Stimulated activated CD8-positive, alpha-beta memory T cell treated with anti-CD3 and anti-CD28 coated beads, Interleukin-15, amount 100 ng/mL, for 24 hours (primary cell): ENCODE measurements at places on chromosomes 11 and 22.

DNA sequence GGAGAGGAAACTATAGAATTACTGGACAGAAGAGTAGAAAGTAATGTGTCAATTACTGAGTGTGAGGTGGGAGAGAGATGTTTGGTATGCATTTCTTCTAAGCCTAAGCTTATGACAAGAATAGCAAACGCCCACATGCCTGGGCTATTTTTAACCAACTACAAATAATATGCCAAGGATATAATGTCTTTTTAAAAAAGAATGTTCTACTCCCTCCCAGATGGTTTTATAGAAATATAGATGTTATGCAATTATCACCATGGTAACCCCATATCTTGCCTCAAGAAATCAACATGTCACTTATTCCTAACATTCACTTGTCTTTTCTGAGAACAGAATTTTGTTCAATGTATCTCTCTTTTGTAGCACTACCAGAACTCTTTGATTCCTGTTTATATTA, 996.7 kb upstream of the CHORDC1 start:
- DNase-seq = no peak

GRCh38 chr11:57100638-57101331, 81.0 kb upstream of the LRRC55 start:
- DNase-seq = no peak

DNA sequence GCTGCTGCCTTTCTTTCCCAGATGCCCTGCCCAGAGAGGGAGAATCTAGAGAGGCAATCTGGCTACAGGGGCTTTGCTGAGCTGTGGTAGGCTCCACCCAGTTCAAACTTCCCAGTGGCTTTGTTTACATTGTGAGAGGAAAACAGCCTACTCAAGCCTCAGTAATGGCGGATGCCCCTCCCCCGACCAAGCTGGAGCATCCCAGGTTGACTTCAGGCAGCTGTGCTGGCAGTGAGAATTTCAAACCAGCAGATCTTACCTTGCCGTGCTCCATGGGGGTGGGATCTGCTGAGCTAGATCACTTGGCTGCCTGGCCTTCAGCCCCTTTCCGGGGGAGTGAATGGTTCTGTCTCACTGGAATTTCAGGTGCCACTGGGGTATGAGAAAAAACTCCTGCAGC, 12.2 kb downstream of the BDNF start:
- no peak for DNase-seq

DNA sequence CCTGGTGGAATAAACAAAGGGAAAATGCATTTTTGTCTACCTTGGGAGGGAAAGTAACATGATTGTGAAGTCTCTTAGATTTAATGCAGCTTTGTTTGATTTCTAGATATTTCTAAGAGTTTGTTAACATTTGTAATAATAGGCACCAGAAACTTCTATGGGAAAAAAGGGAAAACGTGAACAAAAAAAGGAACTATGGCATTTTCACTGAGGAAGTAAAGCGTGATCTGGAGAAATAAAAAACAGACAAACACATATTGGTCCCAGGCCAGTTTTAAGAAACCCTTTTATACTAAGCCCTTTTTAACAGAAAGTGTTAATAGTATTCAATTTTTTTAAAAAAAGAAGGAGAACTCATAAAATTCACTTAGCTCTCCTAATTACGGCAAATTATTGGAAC, 6.9 kb upstream of the MS4A7 start:
- DNase-seq = no peak

DNA sequence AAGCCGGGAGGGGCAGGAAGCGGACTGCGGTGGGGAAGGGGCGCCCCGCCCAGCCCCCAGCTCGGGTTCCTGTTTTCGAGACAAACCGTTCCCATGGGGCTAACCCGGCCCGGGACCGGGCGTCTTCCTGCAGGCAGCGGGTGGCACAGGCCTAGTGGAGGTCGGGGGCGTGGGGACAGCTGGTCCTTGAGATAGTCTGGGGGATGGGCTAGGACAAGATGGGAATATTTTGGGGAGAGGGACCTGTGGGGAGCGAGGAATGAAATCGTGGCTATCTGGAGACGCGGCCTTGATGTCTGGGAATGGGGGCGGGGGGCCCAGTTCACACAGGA, 1.2 kb upstream of the RASGRP2 start:
- no peak for DNase-seq

GRCh38 chr11:72535194-72535547, 100.8 kb upstream of the CLPB start:
- no peak for DNase-seq

GRCh38 chr11:42768576-42768975, 543.2 kb upstream of the API5 start:
- DNase-seq = no peak

DNA sequence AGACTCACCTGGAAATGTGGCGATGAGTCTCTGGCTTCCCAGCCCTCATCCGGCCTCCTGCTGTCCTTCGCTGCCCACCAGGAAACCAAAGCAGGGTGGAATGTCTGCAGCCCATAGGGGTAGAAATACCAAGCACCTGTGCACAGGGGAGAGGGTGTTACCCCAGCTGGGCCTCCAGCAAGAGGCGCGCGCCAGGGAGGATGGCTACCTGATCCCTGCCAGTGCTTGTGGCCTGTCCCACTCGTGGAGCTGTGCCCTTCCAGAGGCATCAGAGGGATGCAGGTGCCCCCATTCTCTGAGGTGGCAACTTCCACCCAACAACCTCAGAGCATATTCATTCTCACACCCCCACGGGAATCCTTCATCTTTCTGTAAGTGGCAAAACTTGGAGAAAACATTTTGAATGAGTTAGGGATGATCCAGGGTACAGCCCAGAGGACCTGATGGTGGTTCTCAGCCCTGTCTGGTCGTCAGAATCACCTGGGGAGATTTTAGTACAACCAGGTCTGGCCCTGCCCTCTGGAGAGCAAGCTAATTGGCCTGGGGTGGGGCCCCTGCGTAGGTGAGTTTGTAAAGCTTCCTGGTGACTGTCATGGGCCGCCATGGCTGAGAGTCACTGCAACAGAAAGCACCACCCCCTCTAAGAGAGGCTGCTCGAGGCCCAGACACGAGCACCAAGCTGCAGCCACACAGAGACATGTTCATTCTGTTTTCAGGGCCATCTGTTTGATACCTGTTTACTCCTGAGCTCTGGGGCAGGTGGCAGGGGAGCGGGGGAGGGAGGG, 9.9 kb downstream of the SUN2 start:
- DNase-seq = no peak

DNA sequence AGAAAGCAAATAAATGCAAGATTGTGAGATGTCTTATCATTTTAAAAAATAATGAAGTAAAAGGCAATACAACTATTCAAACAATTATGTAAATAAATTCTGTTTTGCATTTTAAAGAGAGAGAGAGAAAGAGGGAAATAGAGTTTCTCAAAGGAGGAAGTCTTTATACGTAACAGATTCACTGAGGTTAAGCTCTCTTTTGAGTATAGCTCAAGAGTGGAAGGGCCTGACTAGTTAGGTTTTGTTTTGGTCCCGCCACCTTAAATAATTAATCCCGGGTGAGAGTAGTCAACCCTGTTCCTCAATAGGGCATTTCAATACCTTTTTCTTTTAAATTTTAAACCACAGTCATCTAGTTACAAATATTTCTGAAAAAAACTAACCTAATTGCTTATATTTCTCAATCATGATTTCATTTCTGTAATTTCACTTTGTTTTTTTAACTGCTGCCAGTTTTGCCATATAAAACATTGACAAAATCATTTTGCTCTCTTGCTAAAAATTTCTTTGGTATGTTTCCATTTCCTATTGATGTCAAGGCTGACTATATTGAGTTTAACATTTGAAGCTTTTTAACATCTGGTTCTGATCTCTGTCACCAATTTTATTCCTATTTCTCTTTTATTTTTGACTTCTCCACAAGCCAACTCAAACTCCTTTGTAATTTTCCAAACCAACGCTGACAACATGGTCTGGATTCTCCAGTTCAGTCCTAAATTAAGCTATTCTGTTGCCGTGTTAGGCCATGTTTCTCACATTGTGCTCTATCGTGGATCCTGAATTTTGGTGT, 10.3 kb downstream of the OR10D3 start:
- DNase-seq = no peak

- DNase-seq = no peak
Observed at GRCh38 chr11:120890609-120891320, 133.1 kb upstream of the TBCEL start.

DNA sequence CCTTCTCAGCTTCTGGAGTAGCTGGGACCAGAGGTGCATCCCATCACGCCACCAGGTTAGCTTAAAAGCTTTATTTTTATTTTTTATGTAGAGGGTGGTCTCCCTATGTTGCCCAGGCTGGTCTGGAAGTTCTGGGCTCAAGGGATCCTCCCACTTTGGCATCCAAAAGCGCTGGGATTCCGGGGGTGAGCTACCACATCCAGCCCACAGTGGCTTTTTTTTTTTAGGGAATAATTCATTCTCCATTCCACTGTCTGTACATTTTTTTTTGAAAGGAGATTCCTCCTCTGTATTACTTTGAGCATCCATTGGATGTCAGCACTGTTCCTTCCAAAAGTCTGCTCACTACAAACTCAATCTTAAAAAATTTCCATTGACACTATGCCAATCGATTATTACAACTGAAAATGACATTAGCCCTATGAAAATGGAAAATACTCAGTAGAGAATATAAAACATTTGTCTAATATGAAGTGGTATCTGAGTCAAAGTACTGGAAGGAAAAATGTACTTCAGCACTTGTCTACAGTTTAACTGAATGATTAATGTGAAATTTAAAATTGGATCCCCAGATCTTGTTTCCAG, 1.3 kb upstream of the LPXN start:
- no peak for DNase-seq

- no peak for DNase-seq
Observed at GRCh38 chr11:726278-727220, 20.5 kb downstream of the EPS8L2 start.

DNA sequence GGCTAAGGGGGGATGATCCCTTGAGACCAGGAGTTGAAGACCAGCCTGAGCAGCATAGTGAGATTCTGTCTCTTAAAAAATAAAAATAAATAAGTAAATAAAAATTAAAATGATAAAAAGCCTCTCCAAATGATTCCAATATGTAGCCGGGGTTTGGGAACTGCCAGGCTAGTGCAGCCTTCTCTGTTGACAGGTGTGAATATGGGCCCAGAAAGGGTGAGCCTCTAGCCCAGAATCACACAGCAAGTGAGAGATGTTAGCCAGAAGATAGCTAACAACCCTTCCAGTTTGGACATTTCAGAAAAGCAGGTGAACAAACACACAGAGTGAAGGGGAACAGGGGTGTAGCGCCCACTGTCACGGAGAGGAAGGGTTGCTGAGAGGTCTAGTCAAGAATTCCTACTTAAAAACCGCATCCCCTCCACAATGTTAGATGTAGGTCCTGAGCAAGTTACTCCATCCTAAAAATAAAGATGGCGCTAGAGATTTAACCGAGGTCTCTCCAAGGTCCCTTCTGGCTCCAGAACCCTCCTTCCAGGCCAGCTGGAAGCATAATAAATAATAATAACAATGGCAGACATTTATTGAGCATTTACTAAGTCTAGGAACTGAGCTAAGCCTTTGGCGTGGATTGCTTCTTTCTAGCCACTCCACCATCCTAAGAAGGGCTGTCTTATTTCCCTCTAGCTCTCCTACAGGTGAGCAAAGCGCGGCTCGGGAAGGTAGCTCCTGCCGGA, 51.6 kb downstream of the CYTH4 start:
- no peak for DNase-seq

DNA sequence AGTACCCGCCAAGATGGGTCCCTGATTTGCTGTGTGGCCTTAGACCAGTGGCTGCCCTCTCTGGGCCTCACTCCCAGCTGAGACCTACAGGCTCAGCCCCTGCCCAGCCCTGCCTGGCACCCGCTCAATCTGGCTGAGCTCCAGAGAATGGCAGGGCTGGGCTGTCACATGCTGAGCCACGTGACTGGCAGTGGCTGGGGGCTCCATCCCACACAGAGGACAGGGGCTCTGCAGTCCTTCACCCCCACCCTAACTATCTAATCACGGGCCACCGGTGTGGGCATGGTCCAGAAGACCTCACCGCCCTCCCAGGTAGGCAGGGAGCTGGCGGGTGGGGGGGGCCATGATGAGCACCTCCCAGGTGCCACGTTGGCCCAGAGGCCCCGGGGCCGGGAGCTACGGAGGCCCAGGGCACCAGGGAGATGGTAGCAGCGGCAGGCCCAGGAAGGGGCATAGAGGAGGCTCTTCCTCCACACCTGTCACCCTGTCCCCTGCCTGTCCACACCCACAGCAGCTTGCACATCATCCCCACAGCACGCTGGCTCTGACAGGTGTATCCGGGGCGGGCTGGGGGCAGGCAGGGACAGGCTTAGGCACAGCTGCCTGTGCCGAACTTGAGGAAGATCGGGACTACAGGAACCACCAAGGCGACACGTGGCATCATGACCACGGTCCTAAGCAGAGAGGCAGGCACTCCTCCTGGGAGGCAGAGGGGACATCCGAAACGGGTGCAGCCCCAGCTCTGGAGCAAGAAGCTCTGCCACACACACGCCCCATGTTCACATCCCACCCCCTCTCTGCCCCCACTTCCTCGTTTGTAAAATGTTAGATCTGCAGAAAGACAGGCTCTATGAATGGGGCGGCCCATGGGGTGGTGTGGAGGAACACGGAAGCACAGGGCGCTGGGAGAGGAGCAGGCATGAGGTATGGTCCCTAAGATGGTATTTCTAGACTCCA, 1.5 kb upstream of the ALDH3B1 start:
- no peak for DNase-seq

- no peak for DNase-seq
Observed at GRCh38 chr22:39932918-39933649, 27.1 kb upstream of the TMA7B start.

- DNase-seq = no peak
Observed at GRCh38 chr11:110766316-110766715, 54.1 kb upstream of the ARHGAP20 start.

- no peak for DNase-seq
Observed at GRCh38 chr22:49307870-49308269, 519.8 kb downstream of the BRD1 start.

- DNase-seq = no peak
Observed at GRCh38 chr11:44469412-44469811, 96.1 kb upstream of the CD82 start.

GRCh38 chr11:133306019-133306418, 226.3 kb downstream of the OPCML start:
- no peak for DNase-seq

- DNase-seq = no peak
Observed at GRCh38 chr22:48320683-48321451, 1506.8 kb downstream of the BRD1 start.

DNA sequence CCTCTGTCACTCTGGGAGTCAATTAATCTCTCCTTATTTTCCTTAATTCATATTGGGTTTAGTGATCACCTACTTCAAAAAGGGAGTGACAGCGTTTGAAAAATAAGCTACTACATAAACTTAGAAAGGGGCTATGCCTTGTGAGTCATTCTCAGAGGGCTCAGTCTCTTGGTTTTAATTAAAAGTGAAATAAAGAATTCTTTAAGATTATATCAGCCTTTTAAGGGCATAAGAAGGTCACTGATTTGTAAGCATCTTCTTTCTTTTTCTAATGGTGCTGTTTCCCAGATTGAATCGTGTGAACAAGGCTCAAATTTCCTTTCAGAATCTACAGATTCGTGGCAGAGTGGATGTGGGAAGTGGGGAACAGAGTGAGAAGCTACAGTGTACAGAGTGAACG, 636.2 kb upstream of the CCDC90B start:
- DNase-seq = no peak

- no peak for DNase-seq
Observed at GRCh38 chr22:30490399-30490798, 15.1 kb downstream of the SEC14L4 start.

GRCh38 chr11:126190792-126191191, 20.7 kb downstream of the RPUSD4 start:
- no peak for DNase-seq

- DNase-seq = no peak
Observed at GRCh38 chr11:44726283-44727113, at the start of gene TSPAN18. Gene TSPAN18 (plus strand): TSS chr11:44726962. CDS start chr11:44906417, 179,455 bp downstream.
